ENCODE measurements at places on chromosomes 4 and X.

DNA sequence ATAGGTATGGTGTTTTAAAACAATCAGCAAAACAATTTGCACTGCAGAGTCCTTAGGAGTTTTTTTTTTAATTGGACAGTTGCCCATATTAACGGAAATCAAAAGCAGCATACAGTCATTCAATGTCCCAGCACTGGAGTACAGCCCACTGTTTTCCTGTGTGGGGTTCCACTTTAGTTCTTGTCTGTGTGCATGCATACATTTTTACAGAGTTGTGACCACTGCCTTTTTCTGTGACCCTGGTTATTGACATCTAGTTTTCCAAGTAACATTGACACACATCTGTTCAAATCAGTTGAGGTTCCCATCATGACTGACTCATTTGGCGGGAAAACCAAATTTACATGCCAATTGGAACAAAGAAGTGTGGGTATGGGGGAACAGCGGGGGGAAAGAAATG is 83.3 kb downstream of the HPRT1 start:
- no peak for DNase-seq

- DNase-seq: no peak
Observed at GRCh38 chr4:86015412-86016350, 344.2 kb downstream of the MAPK10 start.

GRCh38 chr4:108361446-108361820 is 192.7 kb upstream of the LEF1 start:
- no peak for DNase-seq

DNA sequence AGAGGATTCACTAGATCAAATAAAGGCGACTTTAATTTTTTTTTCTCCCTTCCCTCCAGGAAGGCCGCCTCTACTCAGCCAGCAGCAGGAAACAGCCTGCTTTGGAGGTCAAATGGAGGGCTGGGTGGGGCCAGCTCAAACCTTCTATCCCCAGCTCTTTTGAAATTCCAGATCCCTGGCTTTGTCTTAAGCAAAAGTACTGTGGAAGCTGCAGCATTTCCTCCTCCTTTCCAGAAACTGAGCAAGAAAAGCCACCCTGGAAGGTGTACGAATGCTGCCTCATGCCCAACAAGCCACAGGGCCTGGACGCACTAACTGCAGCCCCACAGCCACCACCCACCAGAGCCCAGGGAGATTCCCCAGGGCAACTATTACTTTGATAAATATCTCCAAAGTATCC is 55.1 kb upstream of the ZCCHC13 start:
- no peak for DNase-seq

DNA sequence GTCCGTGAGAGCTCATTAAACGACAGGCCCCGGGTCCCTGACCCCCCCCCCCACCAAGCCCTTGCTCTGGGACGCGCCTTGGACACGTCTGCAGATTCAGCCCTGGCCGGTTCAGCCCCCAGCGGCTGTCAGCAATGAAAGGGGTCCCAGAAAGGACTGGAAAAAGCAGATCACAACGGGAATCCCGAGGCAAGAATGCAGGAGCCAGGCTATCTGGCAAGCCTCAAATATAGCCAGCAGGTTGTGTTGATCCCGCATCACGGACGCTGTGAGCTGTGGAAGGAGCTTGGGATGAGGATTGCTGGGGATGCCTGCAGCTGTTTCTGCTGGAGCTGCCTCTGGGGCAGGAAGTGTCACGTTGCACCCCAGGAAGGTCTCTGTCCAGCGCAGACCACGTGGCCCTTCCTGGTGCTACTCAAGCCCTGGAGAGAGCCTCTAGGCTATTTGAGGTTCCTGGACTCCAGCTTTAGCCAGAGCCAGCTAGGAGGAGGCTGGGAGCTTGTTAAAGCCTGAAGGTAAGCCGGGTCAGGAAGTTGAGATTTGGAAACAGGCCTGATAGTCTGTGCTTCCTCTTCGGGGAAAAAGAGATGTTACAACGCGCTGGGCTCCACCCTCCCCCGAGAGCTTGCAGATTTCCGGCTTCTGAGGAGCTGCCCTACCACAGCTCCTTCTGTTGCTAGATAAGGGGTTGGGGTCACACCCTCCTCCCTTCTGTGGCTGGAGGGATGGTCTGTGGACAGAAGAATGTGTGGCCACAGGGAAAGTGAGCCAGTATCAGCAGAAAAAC is 19.3 kb upstream of the CSF2RA start:
- peak; percentile 38 for DNase-seq

- no peak for DNase-seq
Observed at GRCh38 chrX:40331762-40332161, 234.0 kb upstream of the BCOR start.

GRCh38 chrX:154731881-154732280 is 19.0 kb downstream of the GAB3 start:
- DNase-seq: no peak

DNA sequence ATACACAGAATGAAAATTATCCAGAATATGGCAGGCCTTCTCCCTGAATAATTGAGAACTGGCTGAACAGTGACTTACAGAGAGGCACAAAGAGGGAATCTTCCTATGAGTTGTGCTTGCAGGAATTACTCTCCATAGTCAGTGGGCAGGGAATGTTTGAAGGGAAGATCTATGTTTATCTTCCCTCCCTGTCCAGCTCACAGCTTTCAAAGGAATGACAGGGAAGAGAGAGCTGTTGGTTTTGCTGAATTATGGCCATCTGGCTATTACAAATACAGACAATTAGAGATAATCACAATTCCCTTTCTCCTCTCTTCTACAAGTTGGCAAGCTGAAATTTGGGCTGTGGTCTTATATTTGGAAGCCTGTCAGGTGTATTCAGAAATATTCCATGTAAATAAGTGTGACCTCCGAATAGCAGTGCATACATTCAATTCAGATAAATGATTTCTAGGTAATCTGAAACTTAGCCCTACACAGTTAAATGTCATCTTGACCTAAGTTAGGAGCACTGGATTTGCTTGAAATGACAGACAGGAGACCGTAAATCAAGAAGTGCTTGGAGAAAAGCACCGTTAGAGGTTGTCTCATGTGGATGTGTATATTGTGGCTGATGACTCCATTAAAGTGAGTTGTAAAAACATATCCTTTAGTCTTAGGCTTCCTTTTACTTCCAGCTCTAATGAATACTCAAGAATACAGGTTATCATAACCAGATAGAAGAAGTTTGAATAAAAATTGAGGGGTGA is 136.8 kb downstream of the C4orf33 start:
- no peak for DNase-seq

GRCh38 chrX:72358313-72358712 is 52.6 kb upstream of the CITED1 start:
- DNase-seq: no peak

DNA sequence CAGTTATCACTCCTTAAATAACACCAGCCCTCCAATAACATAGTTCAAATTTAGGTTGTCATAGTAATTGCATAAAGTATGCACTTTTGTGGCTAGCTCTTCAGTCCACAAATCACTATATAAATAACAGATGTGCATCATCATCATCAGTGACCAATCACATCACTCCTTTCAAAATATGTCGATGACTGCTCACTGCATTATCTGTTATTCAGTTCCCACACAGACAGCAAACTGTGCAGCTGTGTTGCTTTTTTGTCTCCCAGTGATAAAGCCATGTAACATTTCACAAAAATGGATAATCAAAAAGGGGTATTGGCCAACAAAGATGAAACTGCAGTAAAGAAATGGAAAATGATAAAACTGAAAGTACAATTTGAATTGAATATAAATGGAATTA is 205.4 kb downstream of the DCLK2 start:
- no peak for DNase-seq

DNA sequence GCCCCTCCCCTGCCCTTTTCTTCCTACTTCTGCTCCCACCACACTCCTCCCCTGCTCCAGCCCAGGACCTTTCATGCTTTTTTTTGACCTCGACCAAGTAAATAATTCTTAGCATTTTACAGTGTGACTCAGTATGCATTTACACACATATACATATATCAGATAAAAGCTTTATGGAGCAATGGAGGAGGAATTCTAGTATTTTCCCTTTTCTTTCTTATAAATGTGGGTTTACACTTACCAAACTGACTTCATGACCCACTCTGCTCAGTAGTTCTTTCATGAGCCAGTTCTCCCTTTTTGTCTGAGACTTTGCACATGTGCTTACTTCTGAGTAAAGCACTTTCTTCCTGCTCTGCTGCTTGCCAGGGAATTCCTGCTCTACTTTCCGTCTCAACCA is 111.8 kb upstream of the H2AZ1 start:
- no peak for DNase-seq

- DNase-seq: no peak
Observed at GRCh38 chr4:65450899-65451298, 219.4 kb downstream of the EPHA5 start.

GRCh38 chrX:31038575-31039326 is 33.1 kb downstream of the FTHL17 start:
- peak; percentile 47 for DNase-seq

DNA sequence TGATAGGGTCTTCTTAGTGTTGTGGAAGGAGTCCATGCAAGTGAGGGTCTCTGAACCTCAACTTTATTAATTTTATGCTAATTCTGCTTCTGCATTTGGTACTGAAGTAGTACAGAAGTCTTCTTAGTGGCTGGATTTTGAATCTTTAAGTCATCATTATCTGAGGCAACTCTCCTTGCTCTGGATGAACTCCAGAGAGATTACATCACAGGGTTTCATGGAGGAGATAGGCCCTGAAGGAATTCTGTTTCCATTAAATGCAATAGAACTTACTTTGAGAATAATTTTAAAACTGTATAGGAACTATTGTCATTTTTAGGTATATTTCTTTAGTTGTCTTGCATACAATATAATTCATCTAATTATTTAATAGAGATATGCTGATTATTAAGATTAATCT is 451.2 kb downstream of the FAT4 start:
- DNase-seq: no peak

GRCh38 chr4:107468812-107469211 is 251.2 kb downstream of the PAPSS1 start:
- no peak for DNase-seq

DNA sequence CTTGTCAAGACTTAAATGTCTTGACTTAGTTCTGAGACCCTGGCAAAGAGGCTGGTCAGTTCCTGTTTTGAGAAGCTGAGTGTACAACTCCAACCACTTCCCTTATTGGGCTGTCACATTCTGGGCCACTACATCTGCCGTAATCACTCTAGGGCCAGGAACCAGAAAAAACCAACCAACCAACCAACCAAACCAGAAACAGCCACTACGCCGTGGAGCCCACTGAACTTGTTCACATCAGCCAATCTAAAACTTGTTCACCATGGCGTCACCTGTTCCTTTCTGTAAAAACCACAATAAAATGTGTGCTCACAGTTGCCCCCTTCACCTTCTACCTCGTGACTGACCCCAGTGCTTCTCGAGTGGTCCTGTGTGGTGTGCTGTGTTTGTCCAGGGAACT is 107.3 kb downstream of the JADE1 start:
- no peak for DNase-seq
